ENCODE measurements at places on chromosomes 2 and 18.
A peak's percentile ranks its signal among the peaks of the same experiment; 100 is the strongest.

- DNase-seq = no peak
Measured at GRCh38 chr2:101952551-101952950, 39.2 kb upstream of the IL1R2 start.

GRCh38 chr2:30034052-30034775, 112.6 kb upstream of the YPEL5 start:
- no peak for DNase-seq

DNA sequence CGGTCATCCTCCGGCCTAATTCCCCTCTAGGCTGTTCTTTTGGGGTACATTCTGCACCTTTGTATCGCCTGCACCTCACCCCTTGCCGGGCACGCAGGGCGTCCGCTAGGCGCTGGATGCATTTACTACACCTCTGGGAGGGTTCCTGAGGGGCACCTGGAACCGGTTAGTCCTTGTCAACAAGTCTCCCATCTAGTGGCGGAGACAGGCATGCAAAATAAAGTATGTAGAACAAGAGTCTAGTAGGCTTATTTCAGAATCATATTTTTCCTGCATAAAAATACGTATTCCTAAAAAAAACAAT, 705 bp upstream of the TEX261 start:
- DNase-seq = peak; percentile 4

GRCh38 chr2:154392256-154392655, 306.2 kb upstream of the KCNJ3 start:
- no peak for DNase-seq

- DNase-seq = no peak
Measured at GRCh38 chr2:176491172-176491904, 222.1 kb downstream of the MTX2 start.

GRCh38 chr2:126802774-126803433, 95.8 kb upstream of the TEX51 start:
- no peak for DNase-seq

GRCh38 chr2:97617911-97618310, 28.0 kb upstream of the COX5B start:
- DNase-seq = no peak

DNA sequence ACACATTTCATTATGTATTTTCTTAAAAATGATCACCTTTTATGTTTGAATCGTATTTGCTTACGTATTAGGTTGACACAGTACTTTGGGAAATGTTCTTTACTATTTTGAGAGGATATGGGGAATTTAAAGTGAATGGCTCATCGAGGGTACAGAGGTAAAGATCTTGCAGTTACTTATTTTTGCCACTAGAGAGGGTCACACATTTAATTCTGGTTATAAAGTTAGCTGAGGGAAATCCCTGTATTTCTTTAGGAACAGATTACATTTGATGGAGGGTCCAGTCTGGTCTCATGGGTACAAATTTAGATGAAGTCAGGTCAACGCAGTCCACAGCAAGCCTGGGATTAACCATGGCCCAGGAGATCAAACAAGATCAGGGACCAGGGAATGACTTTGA, 24.5 kb downstream of the DYNC2LI1 start:
- DNase-seq = peak; percentile 12

GRCh38 chr18:55248495-55248894, 289.2 kb upstream of the CCDC68 start:
- DNase-seq = no peak

DNA sequence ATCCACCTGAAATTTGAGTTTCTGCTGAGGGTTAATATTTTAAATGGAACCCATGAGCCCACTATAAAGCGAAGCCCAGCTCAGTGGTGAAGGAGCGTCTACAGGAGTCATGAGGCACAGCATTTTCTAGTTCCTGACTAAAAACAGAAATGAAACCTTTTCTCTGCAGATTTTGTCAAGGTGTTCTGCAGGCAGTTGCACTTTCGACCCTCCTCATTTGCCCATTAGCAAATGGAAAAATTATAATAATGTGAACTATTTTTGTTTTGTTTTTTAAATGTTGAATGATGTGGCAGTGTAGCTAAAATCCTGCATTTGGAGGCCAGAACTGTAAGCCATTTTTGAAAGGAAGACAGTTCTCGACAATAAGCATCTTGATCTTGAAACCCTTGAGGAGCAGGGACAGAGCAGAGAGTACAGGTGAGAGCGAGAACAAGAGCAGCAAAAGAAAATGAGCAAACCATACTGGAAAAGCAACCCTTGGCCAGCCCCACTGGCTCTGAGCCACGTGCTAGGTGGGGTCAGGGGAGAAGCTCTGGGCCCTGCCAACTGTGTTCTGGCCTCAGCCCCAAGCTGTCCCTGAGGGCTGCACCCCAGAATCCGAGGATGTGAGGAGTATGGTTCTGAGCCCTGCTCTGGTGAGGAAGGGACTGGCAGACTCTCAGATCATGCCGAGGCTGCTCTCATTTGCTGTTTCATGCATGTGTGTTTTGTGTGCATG, 26.4 kb upstream of the COPS8 start:
- no peak for DNase-seq

- no peak for DNase-seq
Measured at GRCh38 chr2:217340899-217341298, 481.0 kb upstream of the TNP1 start.

DNA sequence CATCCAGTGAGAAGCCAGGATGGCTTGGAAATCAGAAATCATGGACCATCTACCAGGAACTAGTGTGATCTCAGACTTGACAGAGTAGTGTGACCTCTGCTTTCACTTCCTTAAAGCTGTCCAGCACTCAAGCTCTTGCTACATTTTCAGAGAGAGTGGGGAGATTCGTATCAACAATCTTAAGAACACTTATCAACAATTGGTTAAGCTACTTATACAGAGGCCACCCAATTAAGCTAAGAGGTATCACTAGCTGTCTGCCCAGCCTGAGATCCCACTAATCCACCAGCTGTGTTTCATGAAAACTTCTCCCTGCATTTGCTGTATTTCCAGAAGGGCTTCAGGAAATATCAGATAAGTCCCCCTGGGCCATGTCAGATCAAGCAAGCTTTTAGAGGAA, 4.2 kb downstream of the RPRM start:
- DNase-seq = no peak

DNA sequence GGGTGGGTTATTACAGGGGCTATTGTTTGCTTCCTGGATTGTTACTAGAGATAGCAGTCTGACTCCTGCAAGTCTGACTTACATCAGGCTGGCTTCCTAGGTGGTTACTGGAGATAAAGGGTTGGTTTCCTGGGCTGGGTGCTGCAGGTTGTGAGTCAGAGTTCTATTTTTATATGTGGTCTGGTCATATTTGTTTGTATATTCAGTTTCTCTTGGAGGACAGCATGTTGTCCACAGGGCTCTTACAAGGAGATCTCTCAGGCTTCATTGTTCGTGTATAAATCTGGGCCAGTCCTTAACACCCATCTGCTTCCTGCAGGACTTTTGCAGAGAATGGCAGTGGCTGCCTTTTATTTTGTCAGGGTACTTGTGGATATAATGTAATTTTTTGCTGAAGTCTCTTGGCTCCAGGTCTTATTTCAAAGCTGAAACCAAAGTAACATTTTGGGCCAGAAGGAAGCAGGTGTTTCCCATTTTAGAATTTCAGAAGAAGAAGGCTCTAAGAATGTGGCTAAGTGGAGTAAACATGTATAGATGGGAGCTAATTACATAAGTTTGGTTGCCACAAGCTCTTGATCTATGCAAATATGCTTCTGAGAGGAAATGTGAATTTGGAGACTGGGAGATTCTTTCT, 65.9 kb upstream of the SLC16A14 start:
- DNase-seq = no peak

GRCh38 chr2:99431587-99432275, 58.1 kb downstream of the REV1 start:
- no peak for DNase-seq

- DNase-seq = no peak
Measured at GRCh38 chr2:206069417-206069816, 16.6 kb downstream of the INO80D start.

- DNase-seq = no peak
Measured at GRCh38 chr2:152097801-152098495, 896 bp downstream of the CACNB4 start.

DNA sequence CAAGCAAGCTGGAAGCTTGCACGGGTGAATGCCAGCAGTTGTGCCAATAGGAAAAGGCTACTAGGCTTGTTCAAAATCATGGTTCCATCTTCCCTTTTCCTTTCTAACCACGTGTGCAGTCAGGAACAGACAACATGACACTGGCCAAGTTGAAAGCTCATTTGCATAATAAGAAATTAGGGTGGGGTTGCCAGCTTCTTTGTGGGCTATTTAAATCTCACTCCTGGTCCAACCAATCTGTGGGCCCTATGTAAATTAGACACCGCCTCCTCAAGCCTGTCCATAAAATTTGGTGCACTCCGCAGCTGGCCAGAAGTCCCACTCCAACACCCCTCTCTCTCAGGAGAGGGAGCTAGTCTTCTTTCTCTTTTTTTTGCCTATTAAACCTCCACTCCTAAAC, 1948.4 kb upstream of the PIK3C3 start:
- DNase-seq = peak; percentile 8

DNA sequence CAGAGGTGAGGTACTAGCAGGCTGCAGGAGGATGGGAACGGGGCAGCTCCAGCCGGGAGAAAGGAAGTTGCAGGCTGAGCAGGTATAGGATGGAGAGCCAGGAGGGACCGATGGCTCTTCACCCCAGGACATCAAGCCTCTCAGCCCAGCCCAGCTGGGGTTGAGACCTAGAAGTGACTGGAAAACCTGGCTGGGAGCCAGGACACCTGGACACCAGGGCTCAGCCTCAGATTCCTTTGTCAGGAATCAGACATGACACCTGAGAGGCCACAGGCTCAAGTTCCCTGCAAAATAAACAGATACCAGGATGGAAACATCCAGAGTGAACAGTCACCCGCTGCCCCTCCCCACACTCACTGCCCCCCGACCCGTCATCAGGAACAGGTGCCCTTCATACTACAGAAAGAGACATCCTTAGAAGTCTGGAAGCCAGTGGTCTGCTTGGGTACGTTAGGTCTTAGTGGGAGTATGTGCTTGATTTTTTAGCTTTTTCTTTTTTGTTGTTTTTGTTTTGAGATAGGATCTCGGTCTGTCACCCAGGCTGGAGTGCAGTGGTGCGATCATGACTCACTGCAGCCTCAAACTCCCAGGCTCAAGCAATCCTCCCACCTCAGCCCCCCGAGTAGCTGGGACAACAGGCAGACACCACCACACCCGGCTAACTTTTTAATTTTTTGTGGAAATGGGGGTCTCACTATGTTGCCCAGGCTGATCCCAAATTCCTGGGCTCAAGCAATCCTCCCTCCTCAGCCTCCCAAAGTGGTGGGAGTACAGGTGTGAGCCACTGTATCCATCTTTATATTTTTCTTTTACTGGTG, 95.7 kb upstream of the STPG4 start:
- DNase-seq = no peak

- no peak for DNase-seq
Measured at GRCh38 chr18:25685088-25685487, 333.1 kb upstream of the ZNF521 start.

DNA sequence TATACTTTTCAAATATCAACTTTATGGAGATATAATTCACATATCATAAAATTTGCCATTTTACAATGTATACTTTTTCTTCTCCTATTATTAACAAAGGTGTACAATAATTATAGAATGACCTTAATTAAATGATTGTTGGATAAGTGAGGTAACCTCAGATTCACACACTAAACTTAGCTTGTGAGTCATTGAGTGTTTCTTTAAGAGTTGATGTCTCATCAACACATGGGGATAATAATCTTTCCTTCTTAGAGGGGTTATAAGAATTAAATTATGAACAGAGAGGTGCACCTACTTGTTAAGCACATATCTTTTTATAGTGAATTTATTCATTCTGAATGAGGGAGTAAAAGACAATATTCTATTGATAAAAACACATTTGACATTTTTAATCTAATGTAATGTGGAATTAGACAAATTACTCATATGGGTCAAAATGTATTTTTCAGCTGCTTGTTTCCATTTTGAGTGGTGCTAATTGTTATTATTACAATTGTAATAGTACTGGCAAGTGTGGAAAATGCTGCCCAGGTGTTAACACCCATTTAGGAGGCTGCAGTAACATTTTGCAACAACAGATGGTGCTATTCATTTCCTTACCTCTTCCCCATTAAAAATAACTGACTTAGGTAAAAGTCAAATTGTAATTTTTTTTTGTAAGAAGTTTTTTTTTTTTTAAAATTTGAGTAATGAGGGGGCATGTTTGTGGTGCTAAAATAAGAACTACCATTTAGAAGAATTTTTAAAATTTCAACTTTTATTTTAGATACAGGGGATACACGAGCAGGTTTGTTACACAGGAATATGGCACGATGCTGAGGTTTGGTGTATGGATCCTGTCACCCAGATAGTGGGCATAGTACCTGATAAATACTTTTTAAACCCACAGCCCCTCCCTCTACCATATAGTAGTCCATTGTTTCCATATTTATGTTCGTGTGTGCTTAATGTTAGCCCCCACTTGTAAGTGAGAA, 32.1 kb upstream of the DYNAP start:
- DNase-seq = no peak

DNA sequence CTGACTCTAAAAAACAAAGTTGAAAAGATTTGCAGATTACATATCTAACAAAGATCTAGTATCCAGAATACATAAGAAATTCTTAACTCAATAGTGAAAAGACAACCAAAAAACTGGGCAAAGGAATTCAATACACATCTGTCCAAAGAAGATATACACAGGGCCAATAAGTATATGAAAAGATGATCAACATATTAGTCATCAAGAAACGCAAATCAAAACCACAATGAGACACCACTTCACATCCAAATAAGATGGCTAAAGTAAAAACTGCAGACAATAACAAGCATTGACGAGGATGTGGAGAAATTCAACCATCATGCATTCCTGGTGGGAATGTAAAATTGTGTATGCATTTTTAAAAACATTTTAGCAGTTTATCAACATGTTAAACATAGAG, 256.0 kb downstream of the EIPR1 start:
- no peak for DNase-seq

DNA sequence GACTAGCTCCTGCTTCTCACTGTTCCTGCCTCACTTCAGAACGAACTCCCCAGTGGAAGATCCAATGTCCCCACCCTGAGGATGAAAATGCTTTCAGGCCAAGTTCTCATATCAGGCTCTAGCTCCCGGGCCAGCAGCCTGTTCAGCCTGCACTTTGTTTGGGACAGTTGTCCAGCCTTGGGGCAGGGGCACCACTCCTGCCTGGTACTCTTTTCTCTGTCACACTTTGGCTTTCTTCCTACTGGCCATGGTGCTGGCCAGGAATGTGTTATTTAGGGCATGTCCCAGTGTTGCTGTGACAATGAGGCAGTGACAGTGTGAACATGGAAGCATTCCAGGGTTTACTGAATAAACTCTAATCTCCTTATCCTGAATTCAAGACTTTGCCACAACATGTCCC, 154.1 kb downstream of the GALNT14 start:
- no peak for DNase-seq

DNA sequence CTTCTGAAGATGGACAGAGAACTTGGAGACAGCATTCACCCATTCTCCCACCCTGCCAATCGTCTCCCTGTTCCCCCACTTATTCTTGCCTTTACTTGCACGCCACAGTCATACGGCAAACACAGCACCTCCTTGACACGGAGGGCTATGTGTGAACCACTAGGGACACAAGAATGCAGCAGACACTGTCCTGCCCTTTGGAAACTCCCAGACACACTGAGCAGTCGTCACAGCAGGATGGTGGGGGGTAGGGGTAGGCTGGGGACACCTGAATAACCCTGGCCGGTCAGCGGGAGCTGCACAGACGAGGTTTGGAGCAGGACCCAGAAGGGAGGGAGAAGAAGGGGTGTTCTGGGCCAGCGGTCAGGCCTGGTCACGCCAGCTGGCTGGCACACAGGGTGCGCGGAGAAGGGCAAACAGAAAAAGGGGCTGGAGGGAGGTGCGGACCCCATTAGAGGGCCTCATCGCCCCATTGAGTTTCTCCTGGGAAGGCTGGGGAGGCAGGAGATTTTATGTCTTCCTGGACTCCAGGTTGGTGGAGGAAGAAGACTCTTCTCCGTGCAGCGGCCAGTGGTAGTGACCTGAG, 40.0 kb upstream of the FOSL2 start:
- no peak for DNase-seq
